ENCODE measurements at places on chromosomes 5 and 9.

- no peak for DNase-seq
Measured at GRCh38 chr9:129013674-129014073, 14.5 kb downstream of the SH3GLB2 start.

GRCh38 chr5:1264211-1264610 lies 30.7 kb downstream of the TERT start:
- DNase-seq = no peak

GRCh38 chr5:74303578-74303977 lies 336.9 kb downstream of the ENC1 start:
- no peak for DNase-seq

DNA sequence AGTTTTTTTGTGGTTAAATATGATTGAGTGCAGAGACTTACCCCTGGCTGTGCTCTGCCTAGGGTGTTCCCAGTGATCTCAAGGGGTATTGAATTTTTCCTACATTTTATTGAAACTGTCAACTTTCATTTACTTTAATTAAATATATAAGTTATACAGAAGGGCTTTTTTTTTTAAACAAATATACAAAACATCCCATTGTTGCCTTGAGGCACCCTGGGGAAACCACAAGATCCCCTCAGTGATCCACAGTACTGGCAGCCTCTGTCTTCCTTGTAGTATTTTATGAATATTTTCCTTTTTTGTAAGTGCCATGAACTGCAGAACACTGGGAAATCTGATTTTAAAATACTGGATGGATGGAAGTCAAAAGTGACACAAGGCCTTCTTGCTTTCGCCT lies 123.7 kb downstream of the TLE1 start:
- DNase-seq = no peak

DNA sequence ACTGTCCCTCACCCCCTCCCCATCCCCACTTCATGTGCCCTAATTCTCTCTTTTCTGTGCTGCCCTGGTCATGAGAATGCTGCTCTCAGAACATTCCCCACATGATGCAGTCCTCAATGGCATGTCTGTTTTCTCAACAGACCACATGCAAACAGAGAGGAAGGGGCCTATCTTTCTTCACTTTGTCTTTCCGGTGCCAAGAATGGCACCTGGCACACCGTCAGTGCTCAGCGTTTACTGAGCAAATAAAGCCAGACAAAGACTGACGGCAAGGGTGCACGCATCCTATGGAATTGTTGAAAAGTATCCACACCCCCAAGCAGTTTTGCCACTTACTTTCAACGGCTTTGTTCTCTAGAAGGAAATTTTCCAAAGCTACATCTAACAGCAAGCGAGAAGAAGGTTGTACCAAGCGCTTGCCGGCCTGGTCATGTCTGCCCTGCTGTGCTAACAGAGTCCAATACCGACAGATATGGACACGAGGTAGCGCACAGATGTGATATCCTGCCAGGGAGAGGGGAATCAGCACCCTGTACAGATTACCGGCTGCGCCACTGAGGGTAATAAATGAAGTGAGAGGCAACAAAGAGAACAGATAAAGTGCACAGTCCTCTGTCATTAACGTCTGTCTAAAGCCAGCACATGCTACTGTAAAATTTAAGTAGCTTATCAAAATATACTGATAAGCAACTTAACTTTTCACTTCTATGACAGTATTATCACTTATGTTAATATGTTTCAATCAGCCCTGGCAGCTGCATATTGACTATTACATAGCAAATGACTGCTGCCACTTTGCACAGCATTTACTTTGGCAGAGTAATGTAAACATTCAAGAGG lies 251.7 kb downstream of the DENND1A start:
- DNase-seq = no peak

GRCh38 chr9:35681341-35682002 lies 7.7 kb downstream of the CA9 start:
- DNase-seq = no peak

- DNase-seq = no peak
Measured at GRCh38 chr5:87268970-87269377, 1.3 kb downstream of the RASA1 start.

- DNase-seq = no peak
Measured at GRCh38 chr5:452978-453710, 10.2 kb downstream of the EXOC3 start.

DNA sequence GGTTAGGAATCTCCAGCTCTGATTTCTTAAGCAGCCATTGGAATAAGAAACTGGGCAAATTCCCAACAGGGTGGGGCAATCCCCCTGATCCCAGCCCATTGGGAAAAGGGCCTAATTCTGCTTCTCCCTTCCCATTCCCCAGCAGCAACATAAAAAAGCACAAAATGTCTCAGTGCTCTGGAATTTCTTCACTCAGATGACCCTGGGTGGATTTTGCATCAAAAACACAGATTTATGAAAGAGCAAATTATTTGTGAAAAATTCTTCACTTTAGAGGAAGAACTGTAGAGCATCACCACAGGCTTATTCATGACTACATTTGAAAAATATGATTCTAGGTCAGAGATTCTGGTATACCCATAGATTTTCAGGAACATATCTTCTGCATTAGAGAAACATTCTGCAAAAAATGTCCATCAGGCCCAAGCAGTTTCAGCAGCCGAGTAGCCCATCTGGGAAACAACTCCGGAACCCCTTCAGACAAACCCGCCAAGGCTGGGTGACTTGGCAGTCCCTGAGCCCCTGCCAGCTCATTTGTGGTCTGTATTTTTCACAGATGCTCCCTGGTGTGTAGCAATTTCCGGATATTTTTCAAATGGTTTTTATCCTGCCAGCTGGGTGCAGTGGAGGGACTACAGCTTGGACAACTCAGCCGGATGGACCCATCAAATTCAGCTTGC lies 102.1 kb upstream of the RANBP3L start:
- DNase-seq = no peak

- no peak for DNase-seq
Measured at GRCh38 chr5:17213938-17214337, 3.5 kb upstream of the BASP1 start.
